Hematopoietic multipotent progenitor cell treated with erythropoietin and hydrocortisone succinate and interleukin-3 and kit ligand, for 4 days (in vitro differentiated cells): ENCODE measurements at places on chromosomes 7 and 10.
A peak's percentile ranks its signal among the peaks of the same experiment; 100 is the strongest.

DNA sequence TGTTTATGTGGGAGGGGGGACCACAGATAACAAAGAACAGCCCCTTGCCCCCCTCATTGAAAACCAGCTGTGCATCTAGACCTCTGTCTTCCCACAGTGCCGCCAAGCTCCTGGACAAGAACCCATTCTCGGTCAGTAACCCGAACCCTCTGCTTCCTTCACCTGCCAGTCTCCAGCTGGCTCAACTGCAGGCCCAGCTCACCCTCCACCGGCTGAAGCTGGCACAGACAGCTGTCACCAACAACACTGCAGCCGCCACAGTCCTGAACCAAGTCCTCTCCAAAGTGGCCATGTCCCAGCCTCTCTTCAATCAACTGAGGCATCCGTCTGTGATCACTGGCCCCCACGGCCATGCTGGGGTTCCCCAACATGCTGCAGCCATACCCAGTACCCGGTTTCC, 91.0 kb upstream of the PDCD4 start:
- no peak for DNase-seq

- peak; percentile 18 for DNase-seq
Measured at GRCh38 chr7:6476596-6477317, 29.0 kb upstream of the DAGLB start.

DNA sequence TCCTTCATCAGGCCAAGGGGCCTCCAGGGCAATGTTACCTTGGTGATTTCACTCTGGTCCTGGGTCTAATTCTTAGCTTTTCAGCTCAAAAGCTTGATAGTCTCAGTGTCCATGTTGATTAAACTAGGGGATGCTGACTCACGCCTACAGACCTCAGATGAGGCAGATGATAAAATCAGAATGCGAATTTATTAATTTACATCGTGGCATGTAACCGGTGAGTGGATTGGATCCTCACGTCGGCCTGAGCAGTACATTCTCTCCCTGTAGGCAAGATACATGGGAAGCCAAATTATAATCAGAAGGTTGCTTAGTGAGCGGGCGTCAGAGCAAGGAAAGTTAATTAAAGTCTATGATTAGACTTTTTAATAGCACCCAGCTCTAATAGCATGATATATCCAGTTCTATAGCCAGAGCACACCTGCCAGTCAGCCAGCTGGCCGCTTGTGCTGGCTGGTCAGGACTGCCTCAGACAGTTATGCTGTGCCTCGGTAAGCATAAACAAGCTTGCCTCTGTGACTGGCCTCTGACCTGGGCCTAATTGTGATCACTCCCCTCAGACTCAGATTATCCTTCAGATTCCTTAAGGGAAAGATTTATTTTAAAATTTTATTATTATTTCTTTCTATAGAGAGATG, 20.2 kb upstream of the CPA5 start:
- peak; percentile 20 for DNase-seq

DNA sequence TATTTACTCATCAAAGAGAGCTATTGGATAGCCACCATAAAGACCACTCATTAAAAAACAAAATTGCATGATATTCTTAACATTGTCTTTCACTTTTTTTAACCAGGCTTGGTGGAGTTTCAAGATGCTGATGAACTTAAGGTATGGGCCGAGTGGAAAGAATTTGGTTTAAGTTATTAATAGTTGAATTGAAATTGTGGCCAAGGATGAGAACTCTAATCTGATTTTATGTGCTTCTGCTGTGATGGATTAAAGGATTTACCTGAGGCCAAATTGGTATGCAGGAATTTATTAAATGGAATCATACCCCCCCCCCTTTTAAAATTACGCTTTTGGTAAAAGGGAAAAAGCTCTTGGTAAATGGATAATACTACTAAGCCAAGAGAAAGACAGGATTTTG, 33.8 kb upstream of the TOMM7 start:
- no peak for DNase-seq

DNA sequence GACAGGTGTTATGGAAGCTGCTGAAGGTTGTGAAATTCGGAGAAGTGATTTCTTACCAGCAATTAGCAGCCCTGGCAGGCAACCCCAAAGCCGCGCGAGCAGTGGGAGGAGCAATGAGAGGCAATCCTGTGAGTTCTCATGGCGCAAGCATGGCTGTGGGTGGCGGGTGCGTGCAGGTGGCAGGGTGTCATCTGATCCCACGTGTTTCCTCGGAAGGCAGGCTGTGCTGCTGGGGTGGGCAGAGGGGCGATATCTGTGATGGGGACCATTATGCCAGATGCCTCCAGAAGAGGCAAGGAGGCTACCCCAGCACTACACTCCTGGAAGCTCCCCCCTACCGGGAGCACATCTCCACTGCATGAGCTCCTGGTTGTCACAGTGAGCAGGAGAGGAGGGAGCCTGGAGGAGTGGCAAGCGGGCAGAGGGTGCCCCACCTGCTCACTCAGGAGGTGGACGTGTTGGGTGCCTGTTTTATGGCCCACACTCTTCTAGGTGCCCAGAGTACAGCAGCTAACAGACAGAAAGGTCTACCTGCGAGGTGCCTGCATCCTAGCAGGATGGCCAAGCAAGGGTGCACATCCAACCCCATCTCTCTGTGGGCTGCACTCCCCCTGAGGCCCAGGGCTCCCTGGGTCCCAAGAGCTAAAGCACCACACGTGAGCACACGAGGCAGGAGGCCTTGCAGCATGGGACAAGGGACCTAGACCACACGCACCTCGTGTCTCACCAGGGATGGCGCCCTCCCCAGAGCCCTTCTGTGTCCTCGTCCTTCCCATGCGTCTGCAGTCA, 204.7 kb downstream of the EBF3 start:
- DNase-seq = no peak
